T-cell (primary cell): ENCODE measurements at places on chromosomes 6 and 20.
A peak's percentile ranks its signal among the peaks of the same experiment; 100 is the strongest.

DNA sequence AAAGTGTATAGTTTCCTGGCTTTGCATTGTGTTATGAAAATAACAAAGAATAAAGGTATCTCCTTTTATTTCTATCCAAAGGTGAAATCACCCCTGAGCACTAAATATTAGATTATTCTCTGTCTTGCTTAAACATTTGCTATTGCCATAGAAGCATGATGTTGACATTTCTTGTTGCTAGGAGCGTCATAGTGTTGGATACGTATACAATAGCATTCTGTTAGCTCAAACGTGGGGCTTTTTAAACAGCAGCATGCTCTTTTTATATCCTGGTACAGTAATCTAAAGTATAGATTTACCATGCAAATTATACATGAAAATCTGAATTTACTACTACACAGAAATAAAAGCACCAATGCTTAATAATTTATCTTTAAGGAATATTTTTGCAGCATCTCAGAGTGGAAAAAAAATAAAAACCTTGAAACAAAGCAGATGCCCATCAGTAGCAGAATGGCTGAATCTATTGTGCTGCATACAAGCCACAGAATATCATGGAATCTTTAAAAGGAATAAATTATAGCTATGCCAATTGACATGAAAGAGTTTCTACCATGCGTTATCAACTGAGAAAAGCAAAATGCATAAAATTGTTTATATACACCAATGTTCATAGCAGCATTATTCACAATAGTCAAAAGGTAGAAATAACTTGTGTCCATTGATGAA lies 9.6 kb upstream of the HSF2 start:
- no peak for DNase-seq

DNA sequence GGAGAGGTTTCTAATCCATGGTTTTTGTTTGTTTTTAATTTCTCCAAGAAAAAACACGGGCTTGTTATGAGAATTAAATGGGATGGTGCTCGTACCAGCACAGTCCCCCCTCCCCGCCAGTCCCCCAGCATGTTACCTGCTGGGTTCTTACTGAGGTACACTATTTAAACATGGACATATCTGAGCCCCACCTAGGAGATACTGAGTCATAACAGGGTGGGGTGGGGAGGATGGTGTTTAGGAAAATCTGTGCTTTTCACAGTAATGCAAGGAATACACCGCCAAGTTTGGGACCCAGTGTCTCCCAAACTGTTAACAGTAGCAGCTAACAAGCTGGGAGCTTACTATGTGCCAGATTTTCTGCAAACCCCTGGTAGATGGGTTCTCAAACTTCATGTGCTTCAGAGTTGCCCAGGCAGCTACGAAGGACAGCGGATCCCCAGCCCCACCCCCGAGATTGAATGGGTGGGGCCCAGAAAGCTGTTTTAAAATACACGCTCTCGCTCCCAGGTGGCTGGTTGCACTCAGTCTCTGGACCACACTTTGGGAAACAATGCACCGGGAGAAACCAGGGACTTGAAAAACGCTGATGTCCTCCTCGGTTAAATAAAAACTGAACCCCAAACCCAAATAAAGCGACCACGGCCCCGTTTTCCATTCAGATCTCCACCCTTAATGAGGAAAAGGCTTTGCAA lies 995 bp downstream of the ZFP64 start:
- no peak for DNase-seq

- no peak for DNase-seq
Observed at GRCh38 chr6:52186075-52186474, at the start of gene IL17A. Gene IL17A (plus strand): TSS chr6:52186375. CDS start chr6:52186432, 57 bp downstream.

DNA sequence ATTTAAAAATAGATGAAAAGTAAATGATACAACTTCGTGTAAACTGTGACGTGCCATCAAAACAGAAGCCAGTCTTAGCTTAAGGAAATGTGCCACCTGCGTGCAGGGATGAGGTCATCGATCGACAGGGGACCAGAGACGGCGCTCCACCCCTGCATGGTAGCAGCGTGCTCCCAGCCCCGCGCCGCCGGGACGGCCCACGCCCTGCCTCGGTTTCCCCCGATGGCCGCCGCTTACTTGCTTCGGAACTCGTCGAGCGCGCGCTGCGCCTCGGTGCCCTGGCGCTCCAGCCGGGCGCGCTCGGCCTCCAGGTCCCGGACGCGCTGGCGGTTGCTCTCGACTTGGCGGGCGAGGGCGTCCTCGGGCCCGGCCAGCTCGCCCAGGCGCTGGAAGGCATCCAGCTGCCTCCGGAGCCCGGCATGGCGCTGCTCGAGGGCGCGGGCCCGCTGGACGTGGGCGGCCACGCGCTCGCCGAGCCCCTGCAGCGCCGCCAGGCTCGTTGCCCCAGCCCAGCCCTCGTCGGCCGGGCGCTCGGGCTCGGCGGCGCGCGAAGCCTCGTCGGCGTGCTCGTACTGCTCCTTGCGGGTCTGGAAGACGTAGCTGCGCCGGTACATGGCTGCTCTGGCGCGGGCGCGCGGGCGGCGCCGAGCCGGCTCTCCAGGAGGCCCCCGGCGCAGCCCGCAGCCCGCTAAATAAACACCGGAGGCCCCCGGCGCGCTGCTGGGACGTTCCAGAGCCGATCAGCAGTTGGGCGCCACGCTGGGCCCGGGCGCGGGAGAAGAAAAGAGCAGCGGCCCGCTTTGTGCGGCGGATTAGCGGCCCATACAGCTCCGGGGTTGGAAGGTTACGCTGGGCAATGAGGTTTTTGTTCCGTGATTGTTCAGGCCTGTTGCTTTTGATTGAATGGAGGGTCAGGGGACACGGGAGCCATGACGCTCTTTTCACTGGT lies at the start of gene BFSP1:
BFSP1 (minus strand) TSS at position 664 of the 949 bp plus-strand sequence; CDS start at position 614, 50 bp downstream.
- peak; percentile 26 for DNase-seq

- DNase-seq = no peak
Observed at GRCh38 chr6:9576521-9576920, 838.4 kb downstream of the TFAP2A start.

- DNase-seq = no peak
Observed at GRCh38 chr6:157513004-157513603, 132.1 kb downstream of the ZDHHC14 start.

DNA sequence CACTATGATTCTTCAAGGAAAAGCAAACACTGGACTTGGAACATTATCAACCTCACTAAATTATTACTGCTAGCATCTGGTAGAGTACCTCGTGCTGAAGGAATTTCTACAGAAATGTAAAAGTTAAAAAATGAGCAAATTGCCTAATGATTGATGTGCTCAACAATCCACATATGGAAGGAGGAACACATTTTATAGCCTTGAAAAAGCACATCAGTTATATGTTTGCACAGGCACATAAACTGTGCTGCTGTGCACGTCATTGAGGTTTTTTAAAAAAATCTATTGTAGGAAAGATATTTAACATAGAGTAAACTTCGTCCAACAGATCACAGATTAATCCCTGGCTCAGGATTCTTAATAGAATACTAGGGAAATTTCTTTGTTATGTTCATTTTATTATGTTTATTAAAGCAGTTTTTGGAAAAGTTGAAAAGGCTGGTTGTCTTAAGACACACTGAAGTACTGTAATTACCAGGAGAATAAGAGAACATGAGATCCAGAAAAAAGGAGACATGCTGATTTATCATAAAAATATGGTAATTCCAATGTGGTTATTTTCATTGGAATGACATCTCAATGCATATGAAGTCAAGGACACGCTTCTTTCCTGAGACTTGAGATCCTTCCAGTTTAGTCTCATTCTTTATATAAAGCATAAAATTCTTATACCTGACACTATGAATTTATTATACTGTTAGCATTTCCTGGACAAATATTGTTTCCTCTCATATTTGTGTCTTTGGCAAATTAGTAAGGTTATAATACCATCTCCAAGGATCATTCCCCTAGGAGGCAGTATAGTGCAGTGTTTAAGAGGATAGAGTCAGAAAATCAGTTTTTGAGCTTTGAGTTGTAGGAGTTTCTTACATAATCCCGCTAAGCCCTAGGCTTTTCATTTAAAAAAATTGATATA lies 511.1 kb downstream of the TENT5A start:
- DNase-seq = no peak

- no peak for DNase-seq
Observed at GRCh38 chr20:25299806-25300205, 51.9 kb downstream of the PYGB start.

- no peak for DNase-seq
Observed at GRCh38 chr20:46630306-46630705, 21.0 kb downstream of the SLC13A3 start.

DNA sequence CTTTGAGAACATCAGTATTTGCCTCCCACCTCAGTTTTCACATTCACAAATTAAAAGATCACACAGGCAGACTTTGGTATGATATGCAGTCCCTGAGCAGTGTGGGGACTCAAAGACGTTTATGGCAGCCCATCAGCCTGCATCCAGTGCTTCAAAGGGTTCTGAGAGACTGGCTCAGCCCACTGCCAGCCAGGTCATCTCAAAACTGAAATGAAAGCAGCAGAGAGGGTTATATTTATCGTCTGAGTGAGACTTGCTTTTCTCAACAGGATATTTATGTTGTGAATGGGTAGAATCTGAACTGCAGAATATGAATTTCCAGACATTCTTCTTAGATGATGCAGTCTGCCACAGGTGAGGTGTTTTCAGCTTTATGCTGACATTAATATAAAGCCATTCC lies 159.8 kb downstream of the NRN1 start:
- no peak for DNase-seq

DNA sequence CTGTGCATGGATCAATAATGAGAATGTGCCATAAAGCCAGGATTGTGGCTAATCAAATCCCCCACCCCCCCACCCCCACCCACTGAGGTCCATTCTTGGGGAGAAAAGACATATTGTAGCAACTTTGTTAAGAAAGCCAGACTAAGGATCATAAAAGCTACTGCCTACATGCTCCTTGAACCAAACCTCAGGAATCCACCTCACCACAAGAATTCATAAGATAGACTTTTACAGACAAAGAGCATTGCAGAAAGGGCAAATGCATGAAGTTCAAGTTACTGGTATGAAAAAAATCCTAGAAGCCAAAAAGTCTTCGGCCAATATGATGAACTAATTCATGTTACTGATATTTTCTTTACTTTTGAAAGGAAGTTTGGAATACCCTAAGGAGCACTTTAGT lies 187.9 kb upstream of the ARID1B start:
- DNase-seq = no peak

GRCh38 chr6:44775121-44775520 lies 387.6 kb downstream of the CDC5L start:
- DNase-seq = no peak

GRCh38 chr6:151999194-151999593 lies 191.7 kb downstream of the ESR1 start:
- DNase-seq = no peak

GRCh38 chr6:30670760-30671527 lies 1.9 kb downstream of the DHX16 start:
- DNase-seq = no peak

DNA sequence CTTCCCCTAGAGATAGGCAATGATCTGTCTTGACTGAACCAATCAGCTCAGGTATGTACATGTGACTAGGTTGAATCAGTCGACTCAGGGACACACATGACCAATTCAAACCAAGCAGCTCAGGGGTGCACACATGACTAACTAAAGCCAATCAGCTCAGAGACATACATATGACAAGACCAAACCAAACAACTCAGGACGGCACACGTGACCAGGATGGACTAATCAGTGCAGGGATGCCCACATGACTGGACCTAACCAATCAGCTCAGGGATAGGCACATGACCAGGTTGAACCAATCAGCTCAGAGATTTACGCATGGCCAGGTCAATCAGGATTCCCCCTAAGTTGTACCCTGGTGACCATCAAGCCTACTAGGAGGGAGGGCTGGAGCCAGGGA lies 310.3 kb downstream of the CDH26 start:
- DNase-seq = no peak

GRCh38 chr6:12294851-12295536 lies 4.8 kb downstream of the EDN1 start:
- DNase-seq = no peak

- no peak for DNase-seq
Observed at GRCh38 chr6:35497571-35498421, 917 bp upstream of the TEAD3 start.

DNA sequence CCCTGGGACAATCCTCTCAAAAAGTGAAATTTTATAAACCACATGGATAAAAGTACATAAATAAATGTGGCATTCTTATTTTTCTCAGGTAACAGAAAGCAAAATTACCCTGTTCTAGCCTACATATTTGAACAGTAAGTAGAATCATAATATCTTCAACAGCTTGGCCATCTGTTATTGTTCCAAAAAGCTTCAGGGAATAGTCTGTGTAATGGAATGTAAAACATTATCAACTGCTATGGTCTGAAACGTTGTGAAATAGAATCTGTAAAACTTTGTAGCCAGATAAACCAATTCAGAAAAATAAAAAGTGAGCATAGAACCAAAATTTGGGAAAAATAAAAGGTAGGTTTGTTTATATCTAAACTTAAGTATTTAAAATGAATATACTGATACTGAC lies 114.7 kb downstream of the THEMIS start:
- no peak for DNase-seq

GRCh38 chr6:27601668-27602254 lies 128.9 kb upstream of the ZNF184 start:
- DNase-seq = no peak

DNA sequence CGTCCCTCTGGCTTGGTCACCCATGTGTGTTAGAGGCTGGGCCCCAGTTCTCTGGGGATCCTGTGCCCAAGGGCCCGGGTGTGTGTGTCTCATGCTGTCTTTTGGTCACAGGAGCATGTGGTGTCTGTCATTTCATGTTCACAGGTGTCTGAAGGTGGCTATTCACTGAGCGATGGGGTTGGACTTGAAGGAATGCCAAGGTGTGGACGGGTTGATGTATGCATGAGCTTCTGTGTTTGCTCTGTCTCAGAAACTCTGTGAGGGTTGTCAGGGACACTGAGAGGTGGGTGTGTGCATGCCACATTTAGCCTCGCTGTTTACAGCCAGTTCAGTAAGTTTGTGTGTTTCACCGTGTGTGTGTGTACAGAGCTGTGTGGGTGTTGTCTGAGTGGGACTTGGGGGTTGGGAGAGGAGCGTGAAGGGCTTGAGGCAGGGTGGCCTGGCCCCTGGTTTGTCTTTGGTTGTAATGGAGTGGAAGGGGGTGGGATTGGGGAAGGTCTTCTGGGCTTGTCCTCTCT lies 1.2 kb downstream of the DDR1 start:
- no peak for DNase-seq

DNA sequence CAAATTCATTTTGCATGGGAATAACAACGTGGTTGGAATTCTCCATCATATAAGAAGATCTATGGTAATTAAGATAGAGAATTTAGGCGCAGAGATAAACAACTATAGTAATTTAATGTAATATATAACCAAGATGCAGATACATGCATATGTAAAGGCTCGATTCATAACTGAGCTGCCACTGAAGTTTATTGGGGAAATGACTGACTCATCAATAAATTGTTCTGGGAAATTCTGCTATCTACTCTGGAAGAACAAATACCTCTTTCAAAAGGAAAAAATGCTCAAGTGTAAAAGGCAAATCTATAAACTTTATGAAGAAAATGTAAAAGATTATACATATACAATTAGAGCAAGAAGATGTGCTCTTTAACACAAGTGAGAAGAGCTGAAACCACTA lies 596.4 kb downstream of the MMUT start:
- no peak for DNase-seq

- DNase-seq = no peak
Observed at GRCh38 chr20:9581509-9581908, 67.1 kb downstream of the LAMP5 start.

GRCh38 chr6:44332585-44332984 lies 9.9 kb upstream of the SPATS1 start:
- no peak for DNase-seq

GRCh38 chr6:134464690-134465411 lies 146.9 kb upstream of the SGK1 start:
- DNase-seq = no peak

GRCh38 chr20:51434026-51434425 lies 108.5 kb downstream of the NFATC2 start:
- no peak for DNase-seq

- DNase-seq = no peak
Observed at GRCh38 chr6:89669002-89669401, 30.5 kb upstream of the LYRM2 start.
